ENCODE measurements at places on chromosomes 1 and 21. TPM values are rescaled to one million over a fixed set of nuclear protein-coding genes. Genes with fewer than 3 reads are reported as not detected.

The TRAF3IP3 gene
- 12.3 TPM for total RNA-seq

The VAMP4 gene
- total RNA-seq: 25.5 TPM

The BRDT gene
- total RNA-seq: not detected

GRCh38 chr1:190119683-190120082 is 358.0 kb downstream of the BRINP3 start:
- H3K36me3 ChIP-seq: no peaks in the 10 kb centered on the region
- H3K27ac ChIP-seq: no peak overlapping the region
- H3K4me1 ChIP-seq: no peaks in the 10 kb centered on the region

DNA sequence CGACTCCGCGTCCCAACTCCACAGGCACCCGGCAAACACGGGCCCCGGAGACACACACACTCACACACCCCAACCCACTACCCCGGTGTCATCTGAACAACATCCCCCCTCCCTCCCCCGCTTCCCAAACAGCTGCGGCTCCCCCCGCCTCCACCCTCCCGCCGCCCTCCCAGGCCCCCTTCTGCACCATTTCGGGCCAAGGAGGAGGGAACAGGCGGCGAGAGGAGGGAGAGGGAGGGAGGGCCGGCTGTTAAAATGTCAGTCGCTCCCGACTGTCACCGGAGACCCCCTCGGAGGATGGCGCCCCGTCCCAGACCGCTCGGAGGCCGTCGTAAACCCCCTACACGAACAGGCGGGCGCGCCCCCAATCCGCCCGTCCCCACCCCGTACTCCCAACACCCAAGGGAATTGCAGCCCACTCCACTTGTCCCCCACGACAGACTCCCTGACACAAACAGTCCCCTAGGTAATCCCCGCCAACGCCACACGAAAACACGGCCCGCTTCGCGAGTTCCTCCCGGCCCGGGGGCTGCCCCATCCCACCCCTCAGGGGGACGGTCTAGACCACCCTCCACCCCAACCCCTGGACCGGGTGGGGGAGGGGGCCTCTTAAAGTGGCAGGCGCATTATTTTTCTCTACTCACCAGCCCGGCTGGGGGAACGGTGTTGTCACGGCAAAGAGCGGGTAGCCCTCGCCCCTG is 583 bp downstream of the MEF2D start:
- H3K27me3 ChIP-seq: no peaks in the 10 kb centered on the region
- H3K4me3 ChIP-seq: peak overlapping the region; percentile 87

DNA sequence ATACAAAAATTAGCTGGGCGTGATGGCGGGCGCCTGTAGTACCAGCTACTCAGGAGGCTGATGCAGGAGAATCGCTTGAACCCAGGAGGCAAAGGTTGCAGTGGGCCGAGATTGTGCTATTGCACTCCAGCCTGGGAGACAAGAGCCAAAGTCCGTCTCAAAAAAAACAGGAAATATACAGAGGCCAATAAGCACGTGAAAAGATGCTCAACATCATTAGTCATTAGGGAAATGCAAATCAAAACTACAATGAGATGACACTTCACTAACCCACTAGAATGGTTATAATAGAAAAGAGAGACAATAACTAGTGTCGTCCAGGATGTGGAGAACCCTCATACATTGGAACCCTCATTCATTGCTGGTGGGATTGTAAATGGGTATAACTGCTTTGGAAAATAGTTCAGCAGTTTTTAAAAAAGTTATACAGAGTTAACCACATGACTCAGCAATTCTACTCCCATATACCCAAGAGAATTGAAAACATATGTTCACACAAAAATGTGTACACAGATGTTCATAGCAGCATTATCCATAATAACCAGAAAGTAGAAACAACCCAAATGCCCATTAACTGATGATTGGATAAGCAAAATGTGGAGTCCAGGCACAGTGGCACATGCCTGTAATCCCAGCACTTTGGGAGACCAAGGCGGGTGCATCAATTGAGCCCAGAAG is 6.4 kb upstream of the E2F2 start:
- no peak for DNase-seq
- no peaks in the 10 kb centered on the region for H3K27me3 ChIP-seq
- no peak overlapping the region for H3K27ac ChIP-seq
- H3K4me1 ChIP-seq: peaks cover 4% of the 10 kb centered on the region
- H3K36me3 ChIP-seq: no peaks in the 10 kb centered on the region

The STPG1 gene
- 1.5 TPM for total RNA-seq

GRCh38 chr1:53539226-53539625 is 80.0 kb downstream of the DMRTB1 start:
- no peak overlapping the region for H3K4me3 ChIP-seq
- no peaks in the 10 kb centered on the region for H3K27me3 ChIP-seq
- no peaks in the 10 kb centered on the region for H3K4me1 ChIP-seq
- no peak overlapping the region for H3K27ac ChIP-seq
- no peak for DNase-seq

The TEDDM1 gene
- total RNA-seq: not detected

The ARHGAP30 gene
- total RNA-seq: 16.4 TPM

DNA sequence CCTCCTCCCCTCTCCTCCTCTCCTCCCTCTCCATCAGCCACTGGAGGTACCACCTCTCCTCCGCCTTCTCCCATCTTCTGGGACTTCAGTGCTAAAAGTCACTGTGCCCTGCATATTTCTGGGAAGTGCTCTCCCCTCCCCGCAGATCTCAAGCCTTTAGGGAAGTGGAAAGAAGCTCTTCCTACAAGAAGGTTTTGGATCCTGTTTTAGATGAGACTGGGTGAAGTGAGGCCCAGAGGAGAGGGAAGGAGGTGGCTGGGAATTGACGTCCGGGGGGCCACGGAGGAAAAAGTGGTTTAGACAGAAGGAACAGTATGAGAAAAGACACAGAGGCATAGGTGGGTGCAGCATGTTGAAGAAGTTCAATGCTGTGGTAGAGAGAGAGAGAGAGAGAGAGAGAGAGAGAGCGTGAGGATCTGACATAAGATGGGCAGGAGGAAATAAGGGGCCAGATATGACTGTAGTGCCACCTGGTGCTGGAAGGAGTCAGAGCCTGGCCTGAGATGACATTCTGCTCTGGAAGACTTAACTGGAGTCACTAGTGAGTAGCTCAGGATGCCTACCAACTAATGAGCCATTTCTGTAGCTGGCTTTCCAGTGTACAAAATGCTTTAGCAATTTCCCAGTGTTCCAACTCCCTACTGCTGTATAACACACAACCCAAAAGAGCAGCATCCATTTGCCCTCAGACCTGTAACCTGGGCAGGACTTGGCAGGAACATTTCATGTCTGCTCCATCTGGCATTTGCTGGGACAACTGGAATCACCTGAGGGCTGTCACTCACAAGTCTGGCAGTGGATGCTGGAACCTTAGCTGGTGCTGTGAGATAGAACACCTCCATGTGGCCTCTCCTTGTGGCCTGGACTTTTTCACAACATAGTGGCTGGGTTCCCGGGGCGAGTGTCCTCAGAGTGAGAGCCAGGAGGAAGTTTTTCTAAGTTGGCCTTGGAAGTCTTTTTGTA is 16.6 kb upstream of the ZSCAN20 start:
- no peak overlapping the region for H3K4me3 ChIP-seq
- no peaks in the 10 kb centered on the region for H3K27me3 ChIP-seq
- peaks cover 54% of the 10 kb centered on the region for H3K4me1 ChIP-seq

DNA sequence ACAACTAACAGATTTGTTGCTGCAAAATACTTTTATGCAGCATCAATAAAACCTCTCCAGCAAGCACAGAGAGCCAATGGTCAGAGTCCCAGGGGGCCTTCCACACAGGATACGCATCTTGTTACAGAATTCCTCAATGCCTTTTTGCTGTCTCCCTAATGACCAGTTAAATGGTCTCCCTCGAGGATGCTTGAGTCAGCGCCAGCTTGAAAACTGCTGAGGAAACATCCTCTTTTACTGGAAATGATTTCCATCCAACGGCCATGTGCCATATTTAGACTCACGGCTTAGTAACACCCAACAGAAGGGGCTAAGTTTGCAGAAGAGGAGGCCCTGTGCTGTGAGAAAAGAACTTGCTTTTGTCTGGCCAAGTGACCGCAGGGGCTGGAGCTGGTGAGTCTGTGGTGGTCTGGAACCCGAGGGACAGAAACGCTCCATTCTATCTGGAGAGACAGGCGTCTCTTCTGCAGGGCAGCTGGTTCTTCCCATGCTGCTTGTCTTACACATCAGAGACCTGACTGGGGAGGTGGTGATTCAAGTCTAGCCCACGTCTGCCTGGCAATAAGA is 496.4 kb downstream of the SETD4 start:
- H3K4me1 ChIP-seq: peaks cover 34% of the 10 kb centered on the region
- H3K36me3 ChIP-seq: no peaks in the 10 kb centered on the region

GRCh38 chr1:107941531-107941930 is 23.4 kb downstream of the VAV3 start:
- no peak overlapping the region for H3K4me3 ChIP-seq
- H3K36me3 ChIP-seq: no peaks in the 10 kb centered on the region
- no peaks in the 10 kb centered on the region for H3K27me3 ChIP-seq
- no peak overlapping the region for H3K27ac ChIP-seq

DNA sequence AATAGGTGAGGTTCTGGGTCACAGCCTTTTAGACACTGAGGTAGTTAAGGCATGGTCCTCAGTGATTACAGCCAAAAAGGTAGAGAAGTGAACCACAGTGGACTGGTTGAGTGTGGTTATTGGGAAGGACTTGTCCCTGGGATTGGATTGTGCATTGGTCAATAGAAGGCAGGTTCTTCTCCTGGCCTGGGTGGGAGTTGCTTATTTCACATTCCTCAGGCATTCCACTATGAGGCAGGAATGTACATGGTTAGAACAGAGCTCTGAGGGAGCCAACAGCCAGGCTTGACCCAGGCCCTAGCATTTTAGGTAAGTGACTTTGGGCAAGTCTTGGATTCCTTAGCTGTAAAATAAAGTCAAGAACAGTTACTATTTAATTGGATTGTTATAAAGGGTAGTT is 97.9 kb upstream of the MARK1 start:
- DNase-seq: no peak
- no peaks in the 10 kb centered on the region for H3K4me1 ChIP-seq
- no peaks in the 10 kb centered on the region for H3K36me3 ChIP-seq
- H3K27me3 ChIP-seq: no peaks in the 10 kb centered on the region
- H3K4me3 ChIP-seq: no peak overlapping the region

GRCh38 chr21:29938776-29939103 is 1.1 kb downstream of the GRIK1 start:
- H3K4me3 ChIP-seq: peak overlapping the region; percentile 60
- no peaks in the 10 kb centered on the region for H3K36me3 ChIP-seq
- no peak overlapping the region for H3K27ac ChIP-seq
- peaks cover 9% of the 10 kb centered on the region for H3K4me1 ChIP-seq
- H3K27me3 ChIP-seq: no peaks in the 10 kb centered on the region

- no peaks in the 10 kb centered on the region for H3K4me1 ChIP-seq
- peaks cover 60% of the 10 kb centered on the region for H3K36me3 ChIP-seq
- DNase-seq: no peak
- H3K27me3 ChIP-seq: no peaks in the 10 kb centered on the region
- no peak overlapping the region for H3K4me3 ChIP-seq
- peak overlapping the region; percentile 28 for H3K27ac ChIP-seq
Observed at GRCh38 chr1:17688217-17688810, 66.8 kb upstream of the ACTL8 start.

The BSND gene
- not detected for total RNA-seq

GRCh38 chr1:7535016-7535415 is 236.1 kb upstream of the VAMP3 start:
- no peaks in the 10 kb centered on the region for H3K27me3 ChIP-seq
- no peak overlapping the region for H3K27ac ChIP-seq
- no peaks in the 10 kb centered on the region for H3K36me3 ChIP-seq

GRCh38 chr1:112706505-112707220 is at the start of gene RHOC:
Gene RHOC (minus strand): TSS chr1:112707127. CDS start chr1:112703799, 3,328 bp downstream.
- H3K27me3 ChIP-seq: no peaks in the 10 kb centered on the region
- H3K27ac ChIP-seq: peak within 1 kb of the TSS; percentile 99
- no peak for DNase-seq
- peak within 1 kb of the TSS; percentile 92 for H3K4me3 ChIP-seq
- H3K4me1 ChIP-seq: peaks cover 7% of the 10 kb centered on the region

The C1orf105 gene
- total RNA-seq: not detected

The VASH2 gene
- 0.42 TPM for total RNA-seq

GRCh38 chr1:115135681-115136080 is 46.4 kb upstream of the TSPAN2 start:
- H3K27ac ChIP-seq: peak overlapping the region; percentile 98
- H3K4me1 ChIP-seq: peaks cover 43% of the 10 kb centered on the region
- no peaks in the 10 kb centered on the region for H3K36me3 ChIP-seq
- H3K4me3 ChIP-seq: no peak overlapping the region
- H3K27me3 ChIP-seq: no peaks in the 10 kb centered on the region

DNA sequence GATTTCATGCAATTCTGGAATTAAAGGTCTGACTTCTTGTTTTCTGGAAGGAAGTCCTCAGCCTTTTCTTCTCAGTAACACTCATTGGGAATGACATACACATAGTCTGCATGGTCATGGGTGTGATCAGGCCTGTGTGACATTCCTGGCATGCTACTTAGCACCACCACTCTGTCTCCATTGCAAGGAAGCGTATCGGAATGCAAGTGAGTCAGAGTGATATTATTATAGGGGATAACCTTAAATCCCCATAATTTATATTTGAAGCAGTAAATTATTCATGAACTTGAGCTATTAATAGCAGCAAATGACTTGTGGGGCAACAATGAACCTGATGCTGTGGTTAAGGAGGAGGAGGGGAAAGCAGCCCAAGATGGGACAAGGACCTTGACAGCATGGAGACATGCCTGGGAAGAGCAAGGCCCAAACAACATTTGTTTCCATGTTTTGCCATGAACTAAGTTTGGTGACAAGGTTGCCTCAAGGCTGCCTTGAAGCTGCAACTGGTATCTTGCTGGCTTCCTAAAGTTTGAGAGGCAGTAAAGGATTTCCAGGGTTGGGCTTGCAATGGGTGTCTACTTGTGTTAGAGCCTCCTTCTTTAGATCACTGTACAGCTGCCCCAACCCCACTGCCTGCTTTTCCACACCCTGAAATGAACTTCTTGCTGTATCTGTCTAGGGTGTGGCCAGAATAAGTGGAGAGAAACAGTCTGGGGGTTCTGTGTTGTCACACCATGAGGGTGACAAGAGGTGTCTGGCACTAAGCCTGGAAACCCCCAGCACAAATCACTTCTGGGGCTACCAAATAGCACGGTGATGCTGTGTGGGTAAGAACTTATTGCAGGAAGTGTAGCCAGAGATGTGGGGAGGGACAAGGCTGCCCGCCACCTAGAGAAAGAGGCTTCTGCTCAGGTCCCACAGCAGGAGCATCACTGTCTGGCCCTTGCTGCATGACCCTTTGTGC is 4.6 kb downstream of the MAB21L3 start:
- no peaks in the 10 kb centered on the region for H3K27me3 ChIP-seq
- no peak overlapping the region for H3K27ac ChIP-seq
- no peaks in the 10 kb centered on the region for H3K36me3 ChIP-seq
- no peaks in the 10 kb centered on the region for H3K4me1 ChIP-seq

GRCh38 chr1:52739699-52740467 is 13.6 kb downstream of the ZYG11B start:
- no peak overlapping the region for H3K4me3 ChIP-seq
- H3K36me3 ChIP-seq: no peaks in the 10 kb centered on the region
- peaks cover 3% of the 10 kb centered on the region for H3K4me1 ChIP-seq
- DNase-seq: no peak
- H3K27me3 ChIP-seq: no peaks in the 10 kb centered on the region

- H3K27ac ChIP-seq: peak overlapping the region; percentile 35
- no peak for DNase-seq
- H3K4me3 ChIP-seq: no peak overlapping the region
- no peaks in the 10 kb centered on the region for H3K27me3 ChIP-seq
Observed at GRCh38 chr1:164783778-164784555, 225.0 kb downstream of the PBX1 start.

- no peak overlapping the region for H3K27ac ChIP-seq
- no peaks in the 10 kb centered on the region for H3K27me3 ChIP-seq
- H3K4me1 ChIP-seq: no peaks in the 10 kb centered on the region
- H3K36me3 ChIP-seq: no peaks in the 10 kb centered on the region
Observed at GRCh38 chr1:10776190-10776905, 20.1 kb downstream of the CASZ1 start.

Measured in thoracic aorta (tissue), 2 donors.